ENCODE measurements at places on chromosomes 5 and 9. TPM values are rescaled to one million over a fixed set of nuclear protein-coding genes. Genes with fewer than 3 reads are reported as not detected.

- H3K4me3 ChIP-seq = no peak overlapping the region
- H3K27ac ChIP-seq = peak overlapping the region; percentile 2
- no peaks in the 10 kb centered on the region for H3K36me3 ChIP-seq
- no peaks in the 10 kb centered on the region for H3K4me1 ChIP-seq
- no peaks in the 10 kb centered on the region for H3K27me3 ChIP-seq
- DNase-seq = peak; percentile 77
Observed at GRCh38 chr5:160506006-160507004, 84.7 kb downstream of the PTTG1 start.

GRCh38 chr5:53368966-53369605 lies 111.3 kb upstream of the FST start:
- no peaks in the 10 kb centered on the region for H3K36me3 ChIP-seq
- H3K27ac ChIP-seq = no peak overlapping the region
- DNase-seq = no peak
- no peaks in the 10 kb centered on the region for H3K27me3 ChIP-seq

- no peaks in the 10 kb centered on the region for H3K36me3 ChIP-seq
- DNase-seq = no peak
- H3K27ac ChIP-seq = no peak overlapping the region
- no peak overlapping the region for H3K4me3 ChIP-seq
Observed at GRCh38 chr5:122607818-122608217, 167.1 kb upstream of the SNX2 start.

DNA sequence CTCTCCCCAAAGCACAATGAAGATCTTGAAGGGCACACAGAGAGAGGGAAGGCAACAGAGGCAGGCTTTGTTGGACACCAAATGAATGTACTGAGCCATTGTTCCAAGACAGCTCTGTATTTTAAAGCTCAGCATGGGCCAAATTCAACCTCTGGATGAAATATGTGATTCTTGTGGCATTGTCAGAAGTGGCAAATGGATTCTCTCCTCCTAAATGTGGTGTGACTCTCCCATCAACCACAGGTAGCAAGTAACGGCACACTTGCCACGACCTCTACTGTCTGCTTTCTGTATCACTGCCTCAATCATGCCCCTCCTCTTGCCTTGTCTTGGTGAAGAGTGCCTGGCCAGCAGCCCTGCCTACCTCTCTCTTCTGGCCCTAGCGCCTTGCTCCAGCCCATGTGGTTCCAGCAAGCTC lies 6.1 kb upstream of the MOB3B start:
- H3K4me3 ChIP-seq = no peak overlapping the region
- no peaks in the 10 kb centered on the region for H3K27me3 ChIP-seq
- no peak for DNase-seq
- H3K36me3 ChIP-seq = no peaks in the 10 kb centered on the region
- H3K27ac ChIP-seq = no peak overlapping the region

- H3K4me3 ChIP-seq = no peak overlapping the region
- peaks cover 3% of the 10 kb centered on the region for H3K4me1 ChIP-seq
- no peaks in the 10 kb centered on the region for H3K36me3 ChIP-seq
Observed at GRCh38 chr9:107273634-107274033, 9.4 kb upstream of the RAD23B start.

DNA sequence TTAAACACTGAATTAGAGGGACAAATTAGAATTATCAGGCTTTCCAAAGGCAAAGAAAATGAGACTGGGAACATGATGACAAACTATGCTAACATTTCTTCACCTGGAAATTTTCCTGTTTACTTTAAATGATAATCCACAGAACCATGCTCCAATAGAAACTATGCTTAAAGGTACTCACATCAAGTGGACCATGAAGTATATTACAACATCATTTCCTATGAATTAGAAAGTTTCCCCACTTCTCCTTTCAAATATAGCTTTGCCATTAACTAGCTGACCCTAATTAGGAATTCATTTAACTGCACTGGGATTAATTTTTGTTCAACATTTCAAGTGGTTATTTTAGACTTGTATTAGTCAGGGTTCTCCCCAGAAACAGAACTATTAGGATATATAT lies 81.4 kb downstream of the DTWD2 start:
- no peak overlapping the region for H3K4me3 ChIP-seq
- no peak for DNase-seq
- H3K4me1 ChIP-seq = no peaks in the 10 kb centered on the region
- H3K27me3 ChIP-seq = no peaks in the 10 kb centered on the region
- no peaks in the 10 kb centered on the region for H3K36me3 ChIP-seq

DNA sequence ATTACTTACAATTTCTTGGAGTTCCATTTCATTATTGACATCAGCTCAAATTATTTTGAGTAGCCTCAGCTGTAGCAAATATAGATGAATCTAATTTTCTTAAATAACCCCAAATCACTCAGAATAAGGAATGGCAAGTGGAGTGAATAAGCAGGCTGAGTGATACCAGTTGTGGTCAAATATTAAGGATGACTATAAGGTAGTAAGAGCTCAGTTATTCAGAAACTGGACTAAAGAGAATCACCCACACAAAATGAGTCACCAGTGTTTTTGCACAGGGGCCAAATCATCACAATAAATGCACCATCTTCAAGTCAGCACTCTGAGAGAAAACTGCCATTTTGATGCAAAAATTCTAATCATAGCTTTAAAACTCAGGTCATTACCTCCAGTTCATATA lies 128.9 kb upstream of the TARS1 start:
- no peak overlapping the region for H3K4me3 ChIP-seq
- H3K4me1 ChIP-seq = no peaks in the 10 kb centered on the region
- no peaks in the 10 kb centered on the region for H3K27me3 ChIP-seq
- DNase-seq = no peak

DNA sequence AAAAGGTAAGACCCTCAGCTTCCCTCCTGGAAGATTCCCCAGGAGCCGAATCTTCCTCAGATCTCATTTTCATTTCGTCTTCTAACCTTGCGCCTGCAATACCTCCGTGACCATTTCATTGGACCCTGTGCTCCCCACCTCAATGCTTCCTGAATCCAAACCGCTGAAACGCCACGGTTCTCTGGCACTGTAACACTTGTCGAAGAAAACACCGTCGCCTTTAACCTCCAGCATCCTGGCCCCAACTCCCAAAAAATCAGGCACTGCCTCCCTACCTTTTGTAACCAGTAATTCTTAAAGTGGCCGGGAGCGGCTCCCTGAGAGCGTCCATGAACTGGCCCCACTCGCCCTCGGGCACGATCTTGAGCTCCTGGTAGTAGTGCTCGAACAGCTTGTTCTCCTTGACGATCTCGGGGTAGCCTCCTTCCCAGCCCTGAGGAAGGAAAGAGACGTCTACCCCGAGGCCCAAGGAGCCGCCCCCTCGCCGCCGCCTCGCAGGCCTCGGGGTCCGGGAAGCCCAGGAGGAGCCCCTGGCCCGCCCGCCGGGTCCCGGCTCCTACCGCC lies 438 bp downstream of the NSUN2 start:
- peak overlapping the region; percentile 99 for H3K4me3 ChIP-seq
- H3K27ac ChIP-seq = peak overlapping the region; percentile 97
- peak; percentile 1 for DNase-seq
- H3K36me3 ChIP-seq = no peaks in the 10 kb centered on the region
- no peaks in the 10 kb centered on the region for H3K4me1 ChIP-seq

- no peak overlapping the region for H3K4me3 ChIP-seq
- H3K27ac ChIP-seq = no peak overlapping the region
- H3K36me3 ChIP-seq = no peaks in the 10 kb centered on the region
- DNase-seq = no peak
- H3K27me3 ChIP-seq = no peaks in the 10 kb centered on the region
Observed at GRCh38 chr5:173187054-173187743, 42.9 kb downstream of the BNIP1 start.

DNA sequence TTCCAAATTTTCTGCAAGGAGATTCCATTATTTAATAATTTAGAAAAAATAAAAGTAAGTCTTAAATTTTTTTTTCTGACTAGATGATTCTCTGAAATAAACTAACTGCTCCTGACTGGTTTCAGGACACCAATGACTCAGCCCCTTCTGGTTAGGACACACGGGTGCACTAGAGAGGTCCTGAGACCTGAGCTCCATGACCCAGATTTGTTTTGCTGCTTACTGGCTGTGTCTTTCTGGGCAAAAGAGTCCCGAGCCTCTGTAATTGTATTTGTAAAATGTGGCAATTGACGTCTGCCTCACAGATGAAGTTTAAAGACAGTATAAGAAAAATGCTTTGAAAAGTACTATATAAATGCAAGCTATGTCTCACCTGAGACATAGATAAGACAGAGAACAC lies 89.1 kb downstream of the SLC24A2 start:
- no peak for DNase-seq
- H3K4me1 ChIP-seq = no peaks in the 10 kb centered on the region
- no peak overlapping the region for H3K27ac ChIP-seq
- no peaks in the 10 kb centered on the region for H3K27me3 ChIP-seq
- H3K4me3 ChIP-seq = no peak overlapping the region

DNA sequence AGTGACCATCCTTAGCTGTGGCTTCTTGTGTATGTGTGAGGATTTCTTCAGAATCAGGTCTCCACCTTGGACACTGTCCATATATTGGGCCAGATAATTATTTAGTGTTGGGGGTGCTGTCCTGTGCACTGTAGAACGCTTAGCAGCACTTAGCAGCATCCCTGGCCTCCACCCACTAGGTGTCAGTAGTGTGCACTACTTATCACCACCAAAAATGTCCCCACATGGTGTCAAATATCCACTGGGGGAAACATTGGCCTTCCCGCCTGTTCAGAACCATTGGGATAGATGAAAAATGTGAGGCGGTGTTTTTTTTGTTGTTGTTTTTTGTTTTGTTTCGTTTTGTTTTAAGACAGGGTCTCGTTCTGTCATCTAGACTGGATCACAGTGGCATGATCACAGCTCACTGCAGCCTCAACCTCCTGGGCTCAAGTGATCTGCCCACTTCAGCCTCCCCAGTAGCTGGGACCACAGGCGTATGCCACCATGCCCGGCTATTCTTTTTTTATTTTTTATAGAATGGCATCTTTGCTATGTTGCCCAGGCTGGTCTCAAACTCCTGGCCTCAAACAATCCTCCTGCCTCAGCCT lies 67.7 kb downstream of the TENT4A start:
- no peaks in the 10 kb centered on the region for H3K36me3 ChIP-seq
- H3K27ac ChIP-seq = no peak overlapping the region
- H3K4me3 ChIP-seq = no peak overlapping the region
- no peak for DNase-seq

DNA sequence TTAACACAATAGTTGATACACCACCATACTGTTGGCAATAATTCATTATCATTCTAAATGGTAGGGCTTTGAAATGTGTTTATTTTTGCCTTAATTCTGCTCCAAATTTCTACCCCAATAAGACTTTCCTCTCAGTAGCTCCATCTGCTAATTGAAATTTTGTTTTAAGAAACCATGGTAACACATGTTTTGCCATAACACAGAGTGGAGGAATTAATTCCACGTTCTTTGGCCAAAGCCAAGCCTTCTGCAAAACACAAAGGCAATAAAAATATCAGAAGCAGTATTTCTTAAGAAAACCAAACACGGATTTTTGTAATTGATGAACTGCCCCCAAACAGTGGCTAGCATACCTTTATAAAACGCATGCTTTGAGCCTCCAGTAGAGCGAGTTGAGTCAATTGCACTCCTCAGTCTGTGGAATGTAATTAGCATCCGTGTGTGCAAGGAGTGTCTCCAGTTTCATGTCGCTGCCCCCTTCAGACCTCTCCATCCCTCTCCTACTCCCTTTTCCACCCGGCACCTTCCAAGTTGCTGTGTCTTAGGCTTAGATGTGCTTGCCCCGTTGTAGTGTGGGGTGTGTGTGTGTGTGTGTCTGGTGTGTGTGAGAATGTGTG lies 58.2 kb upstream of the CKS2 start:
- H3K27ac ChIP-seq = no peak overlapping the region
- H3K27me3 ChIP-seq = no peaks in the 10 kb centered on the region
- H3K4me3 ChIP-seq = no peak overlapping the region
- no peaks in the 10 kb centered on the region for H3K4me1 ChIP-seq
- no peaks in the 10 kb centered on the region for H3K36me3 ChIP-seq

DNA sequence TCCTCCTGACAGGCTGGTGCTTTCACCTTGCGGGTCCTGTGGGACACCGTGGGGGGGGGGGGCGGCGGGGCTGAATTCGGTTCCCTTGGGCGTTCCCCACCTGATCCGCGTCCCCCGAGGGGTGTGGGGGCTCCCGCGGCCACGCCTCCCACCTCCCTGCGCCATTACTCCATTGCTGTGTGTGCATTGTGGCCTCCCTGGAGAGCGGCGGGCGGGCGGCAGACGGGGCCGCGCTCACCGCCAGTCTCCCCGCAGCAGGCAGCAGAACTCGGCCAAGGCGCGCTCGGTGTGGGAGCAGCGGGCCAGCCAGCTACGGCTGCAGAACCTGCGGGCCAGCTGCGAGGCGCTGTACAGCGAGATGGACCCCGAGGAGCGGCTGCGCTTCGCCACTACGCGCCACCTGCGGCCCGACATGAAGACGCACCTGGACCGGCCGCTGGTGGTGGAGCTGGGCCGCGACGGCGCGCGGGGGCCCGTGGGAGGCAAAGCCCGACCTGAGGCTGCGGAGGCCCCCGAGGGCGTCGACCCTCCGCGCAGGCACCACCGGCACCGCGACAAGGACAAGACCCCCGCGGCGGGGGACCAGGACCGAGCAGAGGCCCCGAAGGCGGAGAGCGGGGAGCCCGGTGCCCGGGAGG lies 145.3 kb downstream of the CACNA1B start:
- H3K27ac ChIP-seq = no peak overlapping the region
- no peak overlapping the region for H3K4me3 ChIP-seq
- no peaks in the 10 kb centered on the region for H3K36me3 ChIP-seq
- DNase-seq = peak; percentile 52
- H3K27me3 ChIP-seq = peaks cover 70% of the 10 kb centered on the region
- no peaks in the 10 kb centered on the region for H3K4me1 ChIP-seq

DNA sequence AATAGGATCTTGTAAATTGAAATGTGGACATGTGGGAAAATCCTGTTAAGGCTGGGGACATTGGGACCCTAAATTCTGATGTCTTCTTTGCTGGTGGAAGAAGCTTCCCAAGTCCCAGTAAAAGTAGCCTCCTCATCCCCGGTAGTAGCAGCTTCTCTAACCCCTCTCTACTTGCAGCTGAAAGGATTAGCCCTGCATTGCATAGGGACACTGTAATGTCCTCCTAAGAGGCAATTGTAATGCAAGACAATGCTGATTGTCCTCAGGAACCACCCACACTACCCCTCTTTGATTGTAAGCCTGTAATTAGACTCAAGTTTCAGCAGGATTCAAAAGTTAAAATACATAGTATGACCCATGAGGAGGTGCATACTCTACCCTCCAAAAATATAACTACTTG lies 1938.4 kb upstream of the C9orf72 start:
- H3K27me3 ChIP-seq = no peaks in the 10 kb centered on the region
- no peaks in the 10 kb centered on the region for H3K36me3 ChIP-seq

Gene CCL21
- 160 TPM for polyA plus RNA-seq

Gene NIPAL4
- polyA plus RNA-seq = 0.11 TPM

Gene ANXA2R
- 1.5 TPM for polyA plus RNA-seq

Gene PPP3R2
- not detected for polyA plus RNA-seq

Gene POU5F2
- 0.09 TPM for polyA plus RNA-seq

Gene IRX2
- 66.0 TPM for polyA plus RNA-seq

Gene IGIP
- polyA plus RNA-seq = 4.7 TPM

Gene PLCXD3
- polyA plus RNA-seq = 0.16 TPM

Gene ABO
- polyA plus RNA-seq = 4.4 TPM

Gene ANKRD31
- 0.51 TPM for polyA plus RNA-seq

Gene ACTBL2
- not detected for polyA plus RNA-seq

Gene SLC9A3
- 3.9 TPM for polyA plus RNA-seq

Gene TERT
- polyA plus RNA-seq = 0.35 TPM

Gene PCDH12
- 35.4 TPM for polyA plus RNA-seq

Measured in left lung (tissue), 14 donors.